ENCODE measurements at places on chromosomes 7 and 10. TPM values are rescaled to one million over a fixed set of nuclear protein-coding genes. Genes with fewer than 3 reads are reported as not detected.

NUTM2A gene
- 0.80 TPM for total RNA-seq

ACSM6 gene
- not detected for total RNA-seq

MMD2 gene
- not detected for total RNA-seq

GHRHR gene
- total RNA-seq: not detected

PDE6C gene
- total RNA-seq: not detected

Data from T-helper 1 cell treated with Interleukin-12 subunit alpha and Interleukin-12 subunit beta and Interleukin-4 antibody, amounts not matched to agents 30 ng/mL and 1 ng/mL, for 36 hours (primary cell).